ENCODE measurements at places on chromosomes 13 and 19.

DNA sequence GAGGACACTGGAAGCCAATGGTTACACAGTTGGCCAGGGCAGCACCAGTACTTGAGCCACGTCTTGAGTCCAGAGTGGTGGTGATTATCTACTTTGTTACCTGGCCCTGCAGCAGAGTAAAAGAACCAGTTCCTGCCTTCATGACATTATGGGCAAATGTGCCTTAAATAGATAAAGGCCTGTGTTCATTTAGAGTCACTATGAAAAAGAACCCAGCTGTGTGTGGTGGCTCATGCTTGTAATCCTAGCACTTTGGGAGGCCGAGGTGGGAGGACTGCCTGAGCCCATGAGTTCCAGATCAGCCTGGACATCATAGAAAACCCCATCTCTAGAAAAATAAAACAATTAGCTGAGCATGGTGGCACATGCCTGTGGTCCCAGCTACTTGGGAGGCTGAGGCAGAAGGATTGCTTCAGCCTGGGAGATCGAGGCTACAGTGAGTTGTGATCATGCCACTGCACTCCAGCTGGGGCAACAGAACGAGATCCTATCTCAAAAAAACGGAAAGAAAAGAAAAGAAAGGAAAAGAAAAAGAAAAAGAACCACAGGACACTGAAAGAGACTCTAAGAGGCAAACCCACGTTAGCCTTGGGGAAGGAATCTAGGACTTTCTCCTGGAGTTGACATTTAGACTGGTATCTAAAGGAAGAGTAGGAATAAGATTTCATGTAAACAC lies 3.4 kb upstream of the IRF2BP1 start:
- DNase-seq, result no peak

- no peak for DNase-seq
Observed at GRCh38 chr13:67966065-67966464, 735.9 kb upstream of the PCDH9 start.

- no peak for DNase-seq
Observed at GRCh38 chr19:35342430-35342829, 5.3 kb upstream of the FFAR1 start.

- no peak for DNase-seq
Observed at GRCh38 chr19:11383706-11384048, 437 bp downstream of the EPOR start.

DNA sequence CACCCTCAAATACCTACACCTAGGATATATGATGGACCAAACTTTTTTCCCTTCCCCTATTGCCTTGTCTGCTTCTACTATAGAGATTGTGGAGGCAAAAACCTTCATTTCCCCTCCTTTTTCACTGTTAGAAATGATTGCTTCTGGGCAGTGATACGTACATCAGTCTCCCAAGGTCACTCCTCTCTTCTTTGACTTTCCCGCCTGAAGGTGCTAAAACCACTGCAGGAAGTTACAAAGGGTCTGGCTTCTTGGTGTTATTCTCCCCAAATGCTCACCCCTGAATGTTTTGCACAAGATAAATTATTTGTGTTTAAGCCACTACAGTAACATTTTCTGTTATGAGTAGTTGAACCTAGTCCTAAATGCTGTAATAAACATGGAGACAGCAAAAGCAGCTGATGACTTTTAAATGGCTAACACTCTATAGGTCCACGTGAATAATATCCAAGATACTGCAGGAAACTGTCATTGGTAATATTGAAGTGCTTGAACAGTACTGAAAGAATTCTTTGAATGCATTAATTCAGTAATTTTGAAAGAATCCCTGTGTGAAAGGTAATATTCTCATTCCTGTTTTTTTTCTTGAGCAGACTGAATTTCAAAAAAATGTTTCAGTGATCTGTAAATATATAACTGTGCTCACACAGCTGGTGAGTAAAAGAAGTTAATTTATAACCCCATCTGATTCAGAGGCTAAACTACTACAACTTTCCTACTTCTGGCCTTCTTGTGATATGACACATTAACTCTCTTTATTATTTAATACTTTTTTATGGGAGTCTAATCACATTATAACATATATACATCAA lies 865.1 kb downstream of the EFNB2 start:
- DNase-seq, result no peak

- no peak for DNase-seq
Observed at GRCh38 chr13:69704311-69704710, 403.3 kb upstream of the ATXN8OS start.

DNA sequence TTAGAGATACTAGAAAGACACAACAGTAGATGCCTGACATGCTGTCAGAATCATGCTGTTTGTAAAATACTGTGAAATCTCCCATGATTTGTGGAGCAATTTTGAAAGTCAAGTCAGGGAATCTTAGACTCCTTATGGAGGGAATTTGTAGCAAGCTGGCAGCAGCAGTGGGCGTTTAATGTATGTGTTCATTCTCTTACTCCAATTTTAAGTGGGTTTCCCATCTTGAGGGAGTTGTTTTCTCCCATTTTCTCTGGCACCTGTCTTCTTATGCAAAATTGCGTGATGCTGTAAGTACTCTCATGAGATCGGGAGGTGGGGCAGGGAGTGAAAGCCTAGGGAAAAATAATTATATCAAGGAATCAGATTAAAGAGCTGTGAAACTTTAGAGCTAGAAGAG lies 16.0 kb upstream of the GTF2F2 start:
- no peak for DNase-seq

- DNase-seq, result no peak
Observed at GRCh38 chr19:42471554-42472249, 29.0 kb upstream of the CXCL17 start.

- DNase-seq, result no peak
Observed at GRCh38 chr19:45667620-45668341, at the start of gene GIPR. Gene GIPR (plus strand): TSS chr19:45668221. CDS start chr19:45669521, 1,300 bp downstream.

- DNase-seq, result no peak
Observed at GRCh38 chr13:49210669-49211068, 9.5 kb upstream of the MLNR start.

- DNase-seq, result peak; percentile 49
Observed at GRCh38 chr19:12913011-12913561, 6.0 kb downstream of the SYCE2 start.

Measured in hematopoietic multipotent progenitor cell treated with erythropoietin and hydrocortisone succinate and interleukin-3 and kit ligand, for 17 days (in vitro differentiated cells).